ENCODE measurements at places on chromosomes 7 and 10.

DNA sequence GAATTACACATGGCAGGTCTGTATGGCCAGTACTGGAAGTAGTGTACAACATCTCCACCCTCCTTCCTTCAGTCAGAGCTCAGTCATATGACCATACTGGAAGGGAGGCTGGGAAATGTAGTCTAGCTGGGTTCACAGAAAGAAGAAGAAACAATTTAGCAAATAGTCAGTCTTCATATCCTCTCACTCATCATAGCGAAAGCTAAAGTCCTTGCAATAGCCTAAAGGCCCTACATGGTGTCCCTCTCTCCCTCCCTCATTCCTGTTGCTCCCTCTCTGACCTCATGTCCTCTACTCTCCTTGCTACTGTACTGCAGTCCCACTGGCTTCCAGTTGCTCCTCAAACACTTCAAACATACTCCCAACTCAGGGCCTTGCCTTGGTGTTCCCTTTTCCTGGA, 4.3 kb upstream of the CALU start:
- DNase-seq = no peak

- DNase-seq = no peak
Measured at GRCh38 chr10:13857451-13857850, 270.7 kb downstream of the PRPF18 start.

- peak; percentile 13 for DNase-seq
Measured at GRCh38 chr7:136912339-136912738, 43.9 kb downstream of the CHRM2 start.

DNA sequence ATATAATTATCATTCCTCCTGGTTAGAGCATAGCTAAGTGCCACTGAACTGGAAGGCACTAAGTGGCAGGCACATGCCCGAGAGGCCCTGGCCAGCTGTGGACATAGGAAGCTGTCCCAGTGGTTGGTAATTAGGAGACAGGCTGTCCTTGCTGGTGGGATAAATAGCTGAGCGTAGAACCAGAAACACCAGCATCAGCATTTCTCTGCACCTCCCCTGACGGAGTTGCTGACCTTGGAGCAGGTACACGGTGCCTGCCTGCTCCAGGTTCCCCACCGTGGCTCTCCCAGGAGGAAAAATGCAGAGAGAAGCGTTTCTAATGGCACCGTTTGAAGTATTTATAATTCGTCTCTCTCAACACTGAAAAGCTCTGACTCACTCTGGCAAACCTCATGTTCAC, 5.6 kb upstream of the ABLIM1 start:
- DNase-seq = no peak

DNA sequence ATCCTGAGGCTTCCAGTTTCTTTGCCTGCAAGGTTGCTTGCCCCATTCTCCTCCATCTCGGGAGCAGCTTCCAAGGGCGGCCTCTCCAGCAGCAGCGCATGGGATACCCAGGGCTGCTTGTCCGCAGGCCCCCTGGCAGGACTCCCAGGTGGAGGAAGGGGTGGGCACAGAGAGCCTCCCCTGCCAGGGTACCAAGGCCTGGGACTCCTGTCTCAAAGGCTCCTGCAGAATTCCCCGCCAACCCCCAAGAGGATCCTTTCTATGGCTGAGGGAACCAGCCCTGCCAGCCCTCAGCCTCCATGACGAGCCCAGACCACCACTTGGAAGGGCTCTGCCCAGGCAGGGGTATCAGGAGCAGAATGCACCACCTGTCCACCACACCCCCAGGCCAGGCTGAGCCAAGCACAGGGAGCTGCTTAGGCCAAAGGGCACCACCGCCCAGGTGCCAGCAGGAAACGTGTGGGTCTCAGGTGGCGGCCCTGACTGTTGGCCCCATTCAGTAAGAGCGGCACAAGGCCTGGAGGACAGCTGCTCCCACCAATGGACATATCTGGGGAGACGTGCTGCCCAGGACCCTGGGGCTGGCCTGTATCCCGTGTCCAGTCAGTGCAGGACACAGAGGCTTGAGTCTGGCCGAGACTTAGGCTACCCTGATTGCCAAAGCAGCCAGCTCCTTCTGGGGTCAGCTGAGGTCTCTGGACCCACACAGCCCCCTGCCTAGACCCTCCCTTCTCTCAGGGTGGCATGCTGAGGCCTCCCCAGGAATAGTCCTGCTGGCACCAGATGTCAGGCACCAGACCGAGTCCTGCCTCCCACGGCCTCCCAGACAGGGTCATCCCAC, 33.8 kb upstream of the INPP5A start:
- no peak for DNase-seq

DNA sequence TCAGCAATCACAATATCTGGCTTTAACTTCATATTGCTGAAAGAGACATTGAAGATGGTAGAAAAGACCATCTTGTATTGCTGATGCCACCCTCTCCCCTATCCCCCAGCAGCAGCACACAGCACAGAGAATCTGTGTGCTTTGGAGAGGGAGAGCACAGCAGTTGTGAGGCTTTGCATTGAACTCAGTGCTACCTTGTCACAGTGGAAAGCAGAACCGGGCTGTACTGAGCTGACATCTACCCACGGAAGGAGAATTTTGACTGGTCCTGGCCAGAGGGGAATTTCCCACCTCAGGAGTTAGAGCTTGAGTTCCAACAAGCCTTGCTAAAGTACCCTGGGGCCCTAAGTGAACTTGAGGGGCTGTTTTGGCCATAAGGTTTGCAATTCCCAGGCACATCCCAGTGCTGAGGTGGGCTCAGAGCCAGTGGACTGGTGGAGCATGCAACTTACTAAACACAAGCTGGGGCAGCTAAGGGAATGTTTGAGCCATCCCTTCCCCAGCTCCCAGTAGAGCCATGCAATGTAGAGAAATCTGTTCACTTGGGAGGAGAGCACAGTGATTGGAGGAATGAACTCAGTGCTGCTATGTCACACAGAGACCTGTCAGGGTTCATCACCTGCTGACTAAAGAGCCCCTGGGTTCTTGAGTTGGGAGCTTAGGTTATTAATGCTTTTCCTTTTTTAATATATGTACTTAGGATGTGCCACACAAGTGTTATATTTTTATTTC, 62.1 kb downstream of the OR13A1 start:
- DNase-seq = no peak

DNA sequence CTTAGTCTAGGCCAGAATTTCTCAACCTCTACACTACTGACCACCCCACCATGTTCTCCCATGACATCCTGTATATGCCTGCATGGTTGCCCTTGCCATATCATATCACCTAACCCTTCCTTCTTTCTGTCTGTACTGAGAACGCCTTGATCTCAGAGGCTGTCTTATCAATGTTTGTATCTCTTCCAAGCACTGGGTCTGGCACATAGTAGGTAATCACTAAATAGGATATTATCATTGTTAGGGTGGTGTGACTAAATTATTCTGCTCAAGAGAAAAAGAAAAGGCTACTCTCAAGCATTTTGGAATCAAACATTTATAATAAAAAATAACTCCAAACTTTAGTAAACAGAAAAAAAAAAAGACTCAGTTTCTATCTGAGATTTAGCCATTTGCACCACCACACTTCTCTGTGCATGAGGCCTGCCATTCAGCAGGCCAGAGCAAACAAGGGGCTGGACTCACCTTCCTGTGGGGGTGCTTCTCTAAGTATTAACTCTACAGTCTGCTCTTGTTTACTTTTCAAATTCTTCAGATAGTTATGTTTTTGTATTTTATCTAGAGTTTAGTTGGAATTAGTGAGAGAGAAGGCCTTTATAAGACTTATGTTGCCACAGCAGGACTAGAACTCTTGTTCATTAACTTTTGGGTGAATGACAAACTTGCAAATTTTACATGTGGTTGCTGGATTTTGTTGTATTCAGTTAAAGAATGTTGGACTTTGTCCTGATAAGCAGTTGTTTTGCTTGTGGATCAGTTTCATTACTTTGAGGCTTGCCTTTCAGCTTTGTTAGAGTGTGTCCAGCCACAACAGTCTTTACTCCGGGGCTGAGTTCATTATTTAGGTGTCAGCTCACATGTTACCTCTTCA, 5.4 kb downstream of the AGBL3 start:
- DNase-seq = no peak

GRCh38 chr7:16915405-16915804, 33.6 kb upstream of the AGR3 start:
- DNase-seq = peak; percentile 78

GRCh38 chr7:29494350-29494749, 69.3 kb upstream of the PRR15 start:
- peak; percentile 49 for DNase-seq

GRCh38 chr7:69430384-69431021, 167.8 kb upstream of the AUTS2 start:
- no peak for DNase-seq

DNA sequence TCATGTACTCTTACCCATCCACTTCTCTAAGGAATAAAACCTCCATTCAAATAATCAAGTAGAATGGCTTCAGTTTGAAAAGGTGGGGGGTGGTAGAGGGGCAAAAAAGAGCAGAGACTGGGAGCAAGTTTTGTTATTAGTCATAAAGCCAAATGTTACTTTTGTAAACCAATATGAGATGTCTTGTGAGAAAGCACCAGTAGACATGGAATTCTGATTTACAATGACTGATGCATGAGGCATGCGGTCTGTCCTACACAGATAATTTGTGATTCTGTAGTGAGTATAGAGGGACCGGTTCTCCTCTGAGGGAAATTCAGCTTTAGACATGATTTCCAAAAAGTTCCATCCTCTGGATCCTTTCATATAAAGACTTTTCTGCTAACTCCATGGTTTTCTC, 12.9 kb upstream of the ABCA13 start:
- DNase-seq = peak; percentile 72

DNA sequence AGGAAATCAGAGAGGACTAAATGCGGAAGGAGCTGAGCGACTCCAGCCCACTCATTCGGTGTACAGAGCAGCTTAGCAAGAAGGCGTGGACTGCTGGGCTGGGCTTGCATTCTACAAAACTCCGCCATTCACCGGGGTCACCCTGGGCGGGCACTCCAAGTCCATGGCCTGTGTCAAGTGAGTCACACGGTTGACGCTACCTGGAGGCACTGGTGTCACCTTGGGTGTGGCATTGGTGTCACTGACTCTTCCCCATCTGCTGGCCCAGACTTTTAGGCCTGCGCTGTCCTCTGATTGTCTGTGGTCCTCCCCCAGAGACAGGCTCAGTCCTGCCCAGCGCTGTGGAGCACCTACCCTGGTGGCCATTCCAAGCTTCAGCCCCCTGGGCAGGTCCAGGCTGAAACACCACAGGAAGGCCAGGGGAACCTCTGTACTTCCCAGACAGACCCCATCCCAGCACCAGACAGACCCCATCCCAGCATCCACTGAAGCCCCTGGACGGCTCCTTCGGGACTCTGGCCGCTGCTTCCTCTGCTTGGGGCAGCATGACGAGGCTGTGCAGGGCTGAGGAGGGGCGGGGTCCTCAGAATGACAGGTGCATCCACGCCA, 30.6 kb upstream of the CNPY1 start:
- DNase-seq = no peak

GRCh38 chr10:20094226-20094976, 278.2 kb downstream of the PLXDC2 start:
- DNase-seq = no peak

DNA sequence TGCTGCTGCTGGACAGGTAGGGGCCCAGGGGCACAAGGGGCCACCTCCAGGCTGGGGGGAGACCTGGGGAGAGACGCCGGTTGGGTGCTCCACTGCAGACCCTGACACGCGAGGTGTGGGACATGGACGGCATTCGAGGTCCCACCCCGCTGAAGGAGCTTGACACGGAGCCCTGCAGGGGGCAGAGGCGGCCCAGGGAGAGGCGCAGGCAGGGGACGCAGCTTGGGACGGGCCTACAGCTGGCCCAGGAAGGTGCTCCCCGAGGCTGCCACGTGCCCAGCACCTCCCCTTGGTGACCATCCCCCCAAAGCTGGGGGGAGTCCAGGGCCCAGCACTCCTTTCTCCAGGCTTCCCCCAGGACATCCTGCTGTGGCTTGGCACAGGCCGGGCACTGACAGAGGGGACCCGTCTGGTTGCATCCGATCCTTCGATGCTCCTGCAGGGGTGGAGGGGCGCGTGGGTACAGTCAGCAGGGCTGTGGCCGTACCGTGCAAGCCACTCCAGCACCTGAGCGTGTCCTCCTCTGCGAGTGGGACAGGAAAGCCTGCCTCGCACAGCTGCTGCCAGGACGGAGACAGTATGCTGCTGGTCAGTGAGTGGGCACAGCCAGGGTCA, 174.4 kb downstream of the ELFN1 start:
- no peak for DNase-seq

- no peak for DNase-seq
Measured at GRCh38 chr7:127758105-127758504, 106.1 kb downstream of the SND1 start.

DNA sequence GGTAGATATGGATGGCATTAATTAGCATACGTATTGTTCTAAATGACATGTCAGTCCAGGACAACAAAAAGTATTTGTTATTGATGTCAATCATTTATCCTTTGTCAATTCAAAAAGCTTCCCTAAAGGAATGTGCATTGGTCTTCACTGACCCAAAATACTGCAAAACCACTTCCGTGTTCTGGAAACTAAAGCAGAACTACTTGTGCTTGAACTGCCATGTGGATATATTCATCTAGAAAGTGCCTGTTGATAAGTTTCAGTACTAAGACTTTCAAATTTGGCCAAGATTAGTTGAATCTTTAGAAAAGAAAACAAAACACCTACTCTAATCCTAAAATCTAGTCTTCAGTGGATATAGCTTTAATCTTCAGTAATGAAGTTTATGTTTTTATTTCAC, 242.1 kb upstream of the PPP1R3A start:
- DNase-seq = no peak

DNA sequence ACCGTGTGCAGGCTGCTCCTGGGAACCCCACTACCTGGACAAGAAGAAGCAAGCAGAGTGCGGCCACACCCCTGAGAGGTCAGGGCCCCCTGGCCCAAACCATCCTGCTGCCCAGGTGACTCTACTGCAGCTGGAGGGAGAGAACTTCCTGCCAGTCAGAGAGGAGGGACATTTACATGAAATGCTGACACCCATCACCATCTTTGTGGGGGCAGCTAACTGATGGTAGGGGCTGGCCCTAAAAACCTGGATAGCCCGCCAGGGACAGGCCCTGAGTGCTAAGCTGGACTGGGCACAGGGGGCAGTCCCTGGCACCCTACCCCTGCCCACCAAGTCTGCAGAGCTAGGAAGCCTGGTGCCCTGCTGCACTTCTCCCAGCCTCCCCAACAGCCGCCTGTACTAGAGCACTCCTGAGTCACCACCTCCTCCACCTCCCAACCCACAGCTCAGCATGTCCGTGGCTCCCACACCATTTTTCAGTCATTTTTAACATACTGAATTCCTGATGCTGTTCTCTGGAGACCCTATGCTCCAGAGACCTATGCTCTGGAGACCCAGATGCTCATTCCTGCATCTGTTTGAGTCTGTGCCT, 27.5 kb downstream of the DPCD start:
- no peak for DNase-seq

DNA sequence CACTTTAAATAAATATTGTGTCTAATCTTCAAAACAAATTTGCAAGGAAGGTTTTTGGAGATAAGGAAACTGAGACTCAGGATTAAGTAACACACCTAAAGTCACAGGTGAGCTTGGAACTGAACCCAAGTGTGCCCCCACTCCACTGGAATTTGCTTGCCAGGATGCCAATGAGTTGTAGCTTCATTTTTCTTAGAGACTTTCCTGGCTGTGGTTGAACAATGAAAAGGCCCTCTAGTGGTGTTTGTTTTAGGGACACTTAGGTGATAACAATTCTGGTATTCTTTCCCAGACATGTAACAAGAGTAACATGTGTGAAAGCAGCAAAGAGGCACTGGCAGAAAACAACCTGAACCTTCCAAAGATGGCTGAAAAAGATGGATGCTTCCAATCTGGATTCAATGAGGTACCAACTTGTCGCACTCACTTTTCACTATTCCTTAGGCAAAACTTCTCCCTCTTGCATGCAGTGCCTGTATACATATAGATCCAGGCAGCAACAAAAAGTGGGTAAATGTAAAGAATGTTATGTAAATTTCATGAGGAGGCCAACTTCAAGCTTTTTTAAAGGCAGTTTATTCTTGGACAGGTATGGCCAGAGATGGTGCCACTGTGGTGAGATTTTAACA, 1.5 kb downstream of the IL6 start:
- peak; percentile 64 for DNase-seq

Data from fibroblast of lung (primary cell).